ENCODE measurements at places on chromosomes 6 and 20.

DNA sequence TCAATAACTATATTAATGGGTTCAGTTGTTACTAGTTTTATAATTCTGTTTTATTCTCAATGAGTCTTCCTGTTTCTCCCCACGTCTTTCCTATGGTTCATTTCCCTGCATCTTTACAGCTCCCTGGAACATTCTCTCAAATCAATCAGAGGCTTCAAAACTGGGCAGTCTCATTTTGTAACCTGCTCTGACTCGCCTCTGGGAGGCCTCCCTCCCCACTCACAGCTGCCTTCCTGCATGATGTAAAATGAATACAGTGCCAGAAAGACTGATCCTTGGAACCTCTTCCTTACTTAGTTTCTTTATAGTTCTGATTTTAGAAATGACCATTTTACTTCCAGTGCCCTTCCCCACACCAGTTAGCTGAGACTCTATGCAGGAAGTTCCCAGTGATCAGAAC lies 103.9 kb downstream of the ESR1 start:
- DNase-seq = no peak

DNA sequence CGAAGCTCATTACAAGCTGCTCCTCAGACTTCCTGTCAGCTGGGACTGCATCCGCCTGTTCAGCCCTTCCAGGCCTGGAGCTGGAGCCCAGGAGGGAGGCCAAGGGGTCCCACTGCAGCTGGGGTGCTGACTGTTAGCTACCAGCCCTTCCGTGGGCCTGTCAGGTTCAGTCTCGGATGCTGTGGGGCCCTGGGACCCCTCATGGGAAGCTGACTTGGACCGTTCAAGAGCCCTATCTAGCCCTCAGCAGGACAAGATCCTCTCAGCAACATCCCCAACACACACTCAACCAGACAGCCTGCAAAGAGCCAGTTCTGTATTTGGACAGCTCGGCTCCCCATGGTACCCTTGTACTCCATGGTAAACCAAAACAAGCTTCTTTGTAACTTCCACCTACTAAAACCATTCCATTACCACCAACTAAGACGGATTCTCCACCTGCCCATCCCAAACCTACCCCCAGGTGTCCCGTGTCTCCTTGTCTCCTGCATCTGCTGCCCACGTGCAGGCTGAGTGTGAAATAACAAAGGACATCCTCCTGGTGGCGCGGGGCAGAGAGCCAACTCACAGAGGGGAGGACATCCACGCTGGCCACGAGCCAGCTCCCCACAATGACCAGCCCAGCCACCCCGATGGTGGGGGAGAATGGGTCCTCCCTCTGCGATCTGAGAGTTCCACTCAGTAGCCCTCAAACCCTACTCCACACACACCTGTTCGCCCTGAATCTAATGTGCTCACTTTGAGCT lies 111.2 kb downstream of the TAF4 start:
- no peak for DNase-seq

- peak; percentile 38 for DNase-seq
Observed at GRCh38 chr20:51631011-51631950, 88.8 kb upstream of the NFATC2 start.

GRCh38 chr6:166566026-166567011 lies 20.2 kb downstream of the RAMACL start:
- DNase-seq = no peak

GRCh38 chr6:7529141-7529540 lies 12.3 kb upstream of the DSP start:
- no peak for DNase-seq

DNA sequence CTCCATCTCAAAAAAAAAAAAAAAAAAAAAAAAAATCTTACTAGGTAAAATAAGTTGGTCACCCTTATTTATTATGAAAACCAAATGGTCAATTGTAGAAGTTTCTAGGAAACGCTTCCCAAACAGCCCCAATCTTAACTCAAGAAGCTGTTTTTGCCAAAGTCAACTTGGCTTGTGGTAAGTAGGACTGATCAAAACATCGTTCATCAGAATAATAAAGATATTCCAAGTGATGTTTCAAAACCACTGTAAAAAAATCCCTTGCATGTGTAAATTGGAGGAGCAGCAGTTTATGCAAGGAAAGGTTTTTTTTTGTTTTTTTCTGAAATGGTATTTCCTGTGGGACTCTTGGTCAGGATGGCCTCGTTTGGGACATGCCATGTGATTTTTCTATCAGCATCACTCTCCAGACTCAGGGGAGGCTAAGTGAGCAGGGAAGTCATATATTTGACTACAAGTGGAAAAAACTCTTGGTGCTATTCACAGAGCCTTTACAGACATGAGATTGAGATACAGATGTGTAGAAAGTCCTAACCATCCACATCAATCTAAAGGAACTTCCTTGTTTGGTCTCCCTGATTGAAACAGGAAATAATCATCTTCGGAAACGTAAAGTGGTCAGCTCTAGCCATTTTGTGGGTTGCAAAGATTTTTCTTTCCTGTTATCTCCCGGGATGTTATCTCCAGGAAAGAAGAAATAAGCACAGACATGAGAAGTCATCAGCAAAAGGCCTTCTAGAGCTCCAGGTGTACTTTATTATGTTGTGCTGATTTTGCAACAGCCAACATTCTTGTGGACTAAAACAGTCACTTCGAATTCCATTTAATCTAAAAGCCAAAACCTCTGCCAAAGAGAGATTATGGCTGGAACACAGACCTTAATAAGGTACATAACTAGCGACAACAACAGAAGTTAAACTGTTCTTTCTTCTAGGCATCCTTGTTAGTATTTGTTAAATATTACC lies 177.8 kb downstream of the EDN1 start:
- no peak for DNase-seq

- DNase-seq = no peak
Observed at GRCh38 chr6:113755449-113756289, 101.5 kb upstream of the MARCKS start.

DNA sequence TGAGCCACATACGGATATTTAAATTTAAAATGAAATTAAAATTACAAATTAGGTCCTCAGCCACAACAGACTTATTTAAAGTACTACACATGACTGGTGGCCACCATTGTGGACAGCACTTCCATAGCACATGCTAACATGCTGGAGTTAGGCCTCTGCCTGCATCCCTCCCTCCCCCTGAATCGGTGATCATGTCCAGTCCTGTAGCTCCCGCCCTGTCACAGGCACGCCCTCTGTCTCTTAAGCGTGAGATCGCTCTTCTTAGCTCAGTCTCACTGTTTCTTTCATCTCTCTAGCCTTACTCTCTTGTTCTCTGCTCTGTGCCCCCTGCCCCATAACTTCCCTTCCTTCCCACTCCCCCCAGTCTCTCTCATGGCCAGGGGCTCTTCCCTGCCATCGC lies 28.9 kb downstream of the ELMO2 start:
- no peak for DNase-seq

DNA sequence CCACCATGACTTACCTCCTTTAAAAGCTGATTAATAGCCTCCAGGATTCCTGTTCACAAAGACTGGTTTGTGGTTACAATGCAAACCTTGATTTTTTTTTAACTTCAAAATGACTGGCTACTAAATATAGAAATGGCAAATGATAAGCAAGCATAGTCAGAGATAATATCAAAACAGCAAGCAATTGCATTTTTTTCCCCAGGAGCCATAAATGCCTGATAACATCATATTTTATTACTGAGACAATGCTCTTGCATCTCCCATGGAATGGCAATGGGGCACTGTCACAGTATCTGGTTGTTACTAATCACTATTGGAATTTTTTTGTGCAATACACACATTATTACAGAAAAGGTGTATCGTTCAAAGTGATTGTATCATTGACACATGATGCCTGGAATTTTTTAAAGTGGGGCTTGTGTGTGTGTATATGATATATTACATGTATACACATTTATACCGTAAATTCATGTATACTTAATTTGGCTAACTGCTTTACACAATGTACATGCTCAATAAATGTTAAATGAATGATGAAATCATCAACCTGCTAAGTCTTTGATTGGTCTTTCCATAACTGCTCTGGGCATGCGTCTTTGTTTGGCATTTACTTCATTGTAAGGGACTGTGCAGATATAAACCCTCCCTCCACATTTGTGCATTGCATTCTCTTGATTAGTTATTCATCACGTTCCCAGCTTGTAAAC lies 980 bp upstream of the SALL4 start:
- DNase-seq = no peak

DNA sequence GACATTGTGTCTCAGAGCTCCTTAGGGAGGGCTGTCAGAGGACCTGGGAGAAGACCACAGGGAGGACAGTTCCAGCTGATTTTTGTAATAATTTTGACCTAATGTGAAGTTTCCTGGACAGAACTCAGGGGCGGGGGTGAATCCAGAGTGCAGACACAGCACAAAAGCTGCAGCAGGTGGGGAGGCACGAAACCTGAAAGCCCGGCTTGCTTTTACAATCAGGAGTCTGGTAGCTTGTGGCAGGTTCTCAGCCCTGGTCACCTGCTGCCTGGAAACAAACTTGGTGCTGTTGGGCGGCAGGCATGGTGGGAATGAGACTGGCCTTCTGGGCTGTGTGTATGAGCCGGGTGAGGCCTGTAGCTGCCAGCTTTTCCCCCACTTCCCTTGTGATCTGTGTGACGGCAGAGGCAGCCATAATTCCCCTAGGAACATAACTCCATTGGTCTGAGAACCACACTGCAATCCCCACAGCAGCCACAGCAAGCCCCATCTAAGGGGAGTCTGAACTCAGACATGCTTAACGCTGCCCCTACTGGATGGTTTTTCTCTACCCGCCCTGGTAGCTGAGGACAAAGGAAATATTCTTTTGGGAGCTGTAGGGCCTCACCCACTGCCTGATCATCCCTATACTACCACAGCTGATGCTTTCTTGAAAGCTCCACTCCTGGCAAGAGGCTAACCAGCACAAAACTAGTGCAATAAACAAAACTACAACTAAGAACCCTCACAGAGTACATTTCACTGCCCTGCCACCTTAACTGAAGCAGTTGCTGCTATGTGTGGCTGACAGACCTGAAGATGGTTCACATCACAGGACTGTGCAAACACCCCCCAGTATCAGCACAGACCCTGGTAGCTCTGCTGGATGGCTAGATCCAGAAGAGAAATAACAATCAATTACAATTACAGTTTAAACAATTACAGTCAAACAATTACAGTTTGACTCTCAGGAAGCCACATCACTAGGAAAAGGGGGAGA lies 1055.1 kb upstream of the GJE1 start:
- DNase-seq = no peak

DNA sequence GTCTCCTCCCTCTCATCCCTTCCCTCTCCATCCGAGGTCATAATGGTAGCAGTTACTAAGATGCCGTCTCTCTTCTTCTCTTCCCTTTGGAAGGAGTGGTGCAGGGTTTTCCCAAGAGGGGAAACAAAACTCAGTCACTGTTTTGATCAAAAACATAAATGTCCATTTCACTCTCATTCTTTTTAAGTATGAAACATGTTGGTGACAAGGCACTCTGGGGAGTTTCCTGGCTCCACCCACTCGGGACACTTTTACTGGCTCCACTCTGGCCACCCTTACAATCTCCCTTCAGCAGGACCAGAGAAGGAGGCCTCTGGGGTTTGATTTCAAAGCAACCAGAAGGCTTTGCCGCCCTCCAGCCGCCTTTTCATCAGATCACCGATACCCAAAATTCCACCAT lies 57.0 kb downstream of the FGD2 start:
- DNase-seq = no peak

GRCh38 chr20:34792687-34793363 lies 32.6 kb downstream of the NCOA6 start:
- DNase-seq = no peak

DNA sequence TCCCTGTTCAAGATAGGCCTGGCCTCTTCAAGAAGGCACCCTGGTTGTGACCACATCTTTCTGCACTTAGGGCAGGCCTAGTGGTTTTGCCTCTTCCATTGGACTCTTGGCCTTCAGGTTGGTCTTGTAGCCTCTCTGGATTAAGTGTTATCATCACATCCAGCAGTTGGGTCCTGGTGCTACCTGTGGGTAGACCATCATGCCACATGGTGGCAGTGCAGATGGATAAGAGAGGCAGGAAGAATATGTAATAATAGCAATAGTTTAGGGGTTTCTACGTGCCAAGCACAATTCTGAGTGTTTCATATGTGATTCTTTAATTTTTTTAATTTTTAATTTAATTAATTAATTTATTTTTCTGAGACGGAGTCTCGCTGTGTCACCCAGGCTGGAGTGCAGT lies 28.5 kb upstream of the SNRPB2 start:
- DNase-seq = no peak

DNA sequence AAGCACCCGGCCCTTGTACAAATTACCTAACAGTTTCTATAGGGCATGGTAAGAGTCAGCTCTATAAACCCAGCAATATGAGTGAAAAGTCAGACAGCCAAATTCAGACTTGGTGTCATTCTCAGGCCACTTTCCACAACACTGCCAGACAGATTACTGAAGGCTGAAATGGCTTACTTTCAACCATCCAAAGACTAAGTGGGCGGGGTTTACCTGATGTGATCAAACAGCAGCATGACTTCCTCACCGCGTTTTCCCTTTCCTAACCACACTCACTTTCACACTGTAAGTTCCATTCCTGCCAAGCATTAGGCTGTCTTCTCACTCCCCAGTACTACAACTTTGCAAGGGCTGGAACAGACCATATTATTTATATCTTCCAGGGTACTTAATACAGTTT lies 85.9 kb downstream of the SMLR1 start:
- no peak for DNase-seq

DNA sequence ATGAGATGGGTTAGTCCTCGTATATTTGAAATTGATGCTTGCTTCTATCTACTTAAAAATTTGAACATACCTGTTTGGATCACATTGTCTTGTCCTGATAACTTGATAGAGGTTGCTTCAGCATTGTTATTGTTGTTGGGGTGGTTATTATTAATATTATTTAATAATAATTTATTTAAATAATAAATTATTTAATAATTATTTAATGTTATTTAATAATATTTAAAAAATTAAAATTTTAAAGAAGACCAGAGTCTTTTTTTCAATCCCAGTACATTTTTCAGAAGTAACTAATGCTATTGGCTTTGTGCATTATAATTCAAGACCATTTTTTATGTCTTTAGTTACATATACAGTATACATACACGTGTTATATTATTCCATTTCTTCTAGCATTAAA lies 116.6 kb upstream of the DUSP22 start:
- DNase-seq = no peak

GRCh38 chr20:16574656-16575355 lies 1.6 kb upstream of the KIF16B start:
- peak; percentile 69 for DNase-seq

- no peak for DNase-seq
Observed at GRCh38 chr6:105675715-105676397, 273.0 kb upstream of the PREP start.

- peak; percentile 9 for DNase-seq
Observed at GRCh38 chr20:3980260-3981131, 34.9 kb downstream of the RNF24 start.

DNA sequence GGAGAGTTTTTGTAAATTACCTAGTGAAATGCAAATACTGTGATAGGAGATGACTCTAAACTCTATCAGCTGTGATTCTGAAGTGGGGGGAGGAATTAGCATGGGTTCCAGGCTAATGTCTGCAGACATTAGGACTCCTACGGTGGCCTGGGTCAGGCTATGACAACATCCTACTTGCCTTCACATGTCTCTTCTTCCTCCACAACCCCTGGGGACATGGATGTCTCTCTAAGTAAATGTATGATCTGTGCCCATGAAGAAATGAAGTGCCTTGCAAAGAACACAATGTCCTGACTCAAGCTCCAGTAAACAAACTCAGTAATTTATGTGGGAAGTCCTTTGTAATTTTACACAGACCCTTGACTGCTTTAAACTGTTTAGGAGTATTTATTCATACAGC lies 165.8 kb upstream of the EEF1E1 start:
- DNase-seq = no peak
